ENCODE measurements at places on chromosomes 2 and 18. TPM values are rescaled to one million over a fixed set of nuclear protein-coding genes. Genes with fewer than 3 reads are reported as not detected.

The RAB11FIP5 gene
- total RNA-seq = 68.3 TPM

The SAG gene
- not detected for total RNA-seq

The MAPK4 gene
- total RNA-seq = 0.05 TPM

The ABCB11 gene
- 0.18 TPM for total RNA-seq

The RGPD4 gene
- total RNA-seq = not detected

The MYO1B gene
- 232 TPM for total RNA-seq

The LYG2 gene
- total RNA-seq = not detected

The EFHD1 gene
- total RNA-seq = 1.9 TPM
